ENCODE measurements at places on chromosomes 4 and X.

DNA sequence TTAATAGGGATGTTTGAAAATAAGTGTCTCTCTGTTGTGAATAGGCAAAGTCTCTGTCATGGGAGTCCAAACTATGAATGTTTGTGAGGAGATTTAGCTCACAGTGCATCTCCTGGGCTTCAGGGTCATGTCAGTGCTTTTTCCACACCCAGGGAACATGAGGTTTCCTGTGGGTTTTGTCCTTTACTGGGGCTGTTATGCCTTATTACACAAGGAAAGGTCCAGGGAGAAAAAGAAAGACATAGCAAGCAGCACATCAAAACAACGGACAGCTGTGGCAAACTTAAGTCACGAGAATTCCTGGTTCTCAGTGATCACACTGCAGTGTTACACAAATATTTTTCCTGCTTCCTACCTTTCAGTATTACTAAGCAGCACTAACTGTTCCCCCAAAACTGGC lies 99.4 kb downstream of the MBNL3 start:
- no peak for DNase-seq

DNA sequence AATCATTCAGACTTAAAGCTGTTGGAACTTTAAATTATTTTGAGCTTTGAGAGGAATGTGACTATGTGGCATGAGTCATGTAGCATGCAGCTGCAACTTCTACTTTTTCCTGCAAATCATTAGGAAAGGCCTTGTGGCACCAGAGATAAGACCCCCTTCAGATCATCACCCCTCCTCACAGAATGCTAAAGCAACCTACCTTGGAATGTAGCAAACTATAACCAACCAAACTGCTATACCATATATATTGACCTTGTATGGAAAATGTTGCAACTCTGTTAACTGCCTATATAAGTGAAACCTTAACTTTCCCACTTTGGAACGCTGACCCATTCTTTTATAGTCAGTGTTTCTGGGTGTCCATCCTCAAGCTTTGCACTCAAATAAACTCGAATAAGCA lies 32.0 kb downstream of the ATXN3L start:
- DNase-seq, result no peak

DNA sequence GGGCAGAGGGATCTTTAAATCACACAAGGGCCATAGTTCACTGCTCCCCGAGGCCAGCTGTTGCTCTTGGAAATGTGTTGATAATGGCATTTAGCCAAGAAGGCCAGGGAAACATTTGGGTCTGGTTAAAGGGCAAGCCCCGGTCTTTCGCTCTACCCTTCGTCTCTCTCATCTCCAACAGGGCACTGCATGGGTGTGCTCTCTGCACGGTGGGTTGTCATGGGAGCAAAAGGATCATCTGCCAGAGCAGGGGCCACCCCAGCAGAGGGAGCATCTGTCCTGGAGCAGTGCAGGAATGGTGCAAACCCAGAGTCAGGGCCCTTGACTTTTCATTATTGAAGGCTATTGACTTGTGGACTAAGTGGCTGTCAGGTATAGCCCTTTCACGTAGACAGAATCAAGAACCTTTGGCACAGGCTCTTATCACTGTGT lies 22.7 kb upstream of the PGRMC2 start:
- DNase-seq, result no peak

- no peak for DNase-seq
Measured at GRCh38 chr4:69490271-69490670, 5.4 kb downstream of the UGT2B4 start.

DNA sequence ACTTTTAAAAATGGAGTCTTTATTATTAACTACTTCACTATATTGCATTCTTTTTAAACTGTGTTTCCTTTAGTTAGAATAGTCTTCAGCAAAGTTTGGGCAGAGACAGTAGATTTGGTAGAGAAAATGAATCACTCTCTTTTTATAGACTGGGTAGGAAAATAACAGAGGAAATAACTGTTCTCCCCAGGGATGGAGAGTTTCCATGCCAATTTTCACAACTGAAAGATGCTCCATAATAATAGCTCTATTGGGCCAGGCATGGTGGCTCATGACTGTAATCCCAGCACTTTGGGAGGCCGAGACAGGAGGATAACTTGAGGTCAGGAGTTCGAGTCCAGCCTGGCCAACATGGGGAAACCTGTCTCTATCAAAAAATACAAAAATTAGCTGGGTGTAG lies 13.1 kb downstream of the HSD17B13 start:
- DNase-seq, result no peak

Measured in bronchial epithelial cell (primary cell).